ENCODE measurements at places on chromosomes 2 and 18.

DNA sequence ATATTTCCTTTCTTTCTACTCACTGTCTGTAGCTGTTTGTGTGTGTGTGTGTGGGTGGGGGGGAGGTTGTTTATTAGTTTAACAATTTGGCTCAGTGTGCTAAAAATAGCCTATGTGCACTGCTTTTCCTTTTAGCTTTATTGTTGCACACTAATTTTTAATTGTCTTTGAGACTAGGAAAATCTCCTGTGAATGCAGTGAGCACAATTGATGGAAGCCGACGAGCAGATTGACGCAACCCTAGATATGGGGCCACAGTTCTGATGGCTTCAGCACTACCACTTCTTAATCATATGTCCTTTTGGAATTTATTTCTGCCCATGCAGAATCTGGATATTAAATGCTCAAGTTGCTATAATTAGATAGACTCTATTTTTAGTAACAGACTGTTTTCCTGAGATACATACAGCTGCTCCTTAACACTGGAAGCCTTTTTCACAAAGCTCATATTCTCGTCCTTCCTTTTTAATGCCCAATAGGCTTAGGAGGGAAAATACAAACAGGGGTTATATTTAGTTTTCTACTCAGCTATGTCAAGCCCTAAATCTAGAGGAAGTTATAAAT is 109.1 kb downstream of the IRS1 start:
- DNase-seq, result no peak

DNA sequence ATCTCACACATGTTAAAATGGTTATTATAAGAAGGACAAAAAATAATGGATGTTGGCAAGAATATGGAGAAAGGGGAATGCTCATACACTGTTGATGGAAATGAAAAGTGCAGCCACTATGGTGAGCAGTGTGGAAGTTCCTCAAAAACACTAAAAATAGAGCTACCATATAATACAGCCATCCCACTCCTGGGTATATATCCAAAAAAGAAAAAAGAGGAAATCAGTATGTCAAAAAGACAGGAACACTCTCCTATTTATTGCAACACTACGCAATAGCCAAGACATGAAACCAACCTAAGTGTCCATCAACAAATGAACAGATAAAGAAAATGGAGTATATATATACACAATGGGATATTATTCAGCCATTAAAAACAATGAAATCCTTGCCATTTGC is 642.6 kb downstream of the RNF144A start:
- DNase-seq, result no peak

GRCh38 chr2:25257032-25257552 is 84.6 kb downstream of the DNMT3A start:
- DNase-seq, result no peak

DNA sequence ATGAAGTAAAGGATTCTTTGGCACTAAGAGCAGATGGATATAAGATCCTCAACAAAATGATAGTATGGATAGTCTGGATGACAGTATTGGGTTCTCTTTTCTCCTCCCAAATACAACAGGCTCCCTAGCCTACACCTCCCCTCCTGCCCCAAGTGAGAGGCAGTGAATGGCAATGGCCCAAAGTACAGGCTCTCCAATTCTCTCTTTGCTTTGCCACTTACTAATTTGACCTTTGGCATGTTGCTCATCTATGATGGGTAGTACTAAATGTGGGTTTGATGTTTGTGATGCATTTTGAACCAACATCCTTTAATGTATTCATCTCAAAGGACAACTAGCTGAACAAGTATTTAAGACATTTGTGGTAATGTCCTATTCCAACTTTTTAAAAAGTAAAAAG is 65.9 kb downstream of the EIF5B start:
- peak; percentile 15 for DNase-seq

GRCh38 chr2:14148216-14148615 is 484.3 kb upstream of the LRATD1 start:
- DNase-seq, result no peak
